ENCODE measurements at places on chromosomes 1 and 21.

- no peak for DNase-seq
Measured at GRCh38 chr1:100035214-100035613, 65.4 kb downstream of the SLC35A3 start.

GRCh38 chr1:63368131-63368530, 704 bp downstream of the ALG6 start:
- no peak for DNase-seq

- no peak for DNase-seq
Measured at GRCh38 chr1:37809942-37810341, 1.9 kb upstream of the YRDC start.

DNA sequence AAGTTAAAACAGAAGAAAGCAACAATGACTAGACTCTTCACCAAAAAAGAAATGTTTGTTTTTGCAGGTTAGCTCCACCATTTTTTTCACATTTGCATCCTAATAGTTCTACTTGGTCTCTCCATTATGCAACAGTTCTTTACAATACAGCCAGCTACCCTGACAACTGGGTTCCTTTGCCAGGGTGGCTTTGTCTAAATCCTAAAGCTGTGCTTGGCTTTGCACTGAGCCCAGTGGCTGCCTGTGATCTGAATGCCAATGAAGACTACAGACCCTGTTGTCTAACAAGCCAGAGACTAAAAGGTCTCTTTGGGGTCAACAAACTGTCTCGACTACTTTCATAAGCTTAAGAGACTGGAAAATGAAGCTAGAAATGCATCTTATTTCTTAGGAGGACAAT, 112.0 kb downstream of the AKT3 start:
- no peak for DNase-seq

DNA sequence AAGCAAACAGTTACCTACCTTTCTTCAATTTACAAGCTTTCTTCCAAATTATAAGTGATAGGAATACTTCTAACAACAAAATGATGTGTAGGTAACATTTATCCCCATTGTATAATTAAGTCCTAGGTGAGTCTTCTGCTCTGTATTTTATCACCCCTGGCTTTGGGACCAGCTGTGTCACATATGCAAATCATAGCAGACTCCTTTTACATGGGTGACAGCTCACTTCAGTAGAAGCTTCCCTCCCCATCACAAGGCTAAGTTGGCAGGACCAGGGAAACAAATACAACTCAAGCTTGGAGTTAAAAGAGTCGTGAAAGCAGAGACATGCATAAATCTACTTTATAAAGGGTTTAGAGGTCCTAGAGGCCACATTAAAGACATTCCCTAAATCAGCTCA, 121.1 kb upstream of the RUNX1 start:
- no peak for DNase-seq

DNA sequence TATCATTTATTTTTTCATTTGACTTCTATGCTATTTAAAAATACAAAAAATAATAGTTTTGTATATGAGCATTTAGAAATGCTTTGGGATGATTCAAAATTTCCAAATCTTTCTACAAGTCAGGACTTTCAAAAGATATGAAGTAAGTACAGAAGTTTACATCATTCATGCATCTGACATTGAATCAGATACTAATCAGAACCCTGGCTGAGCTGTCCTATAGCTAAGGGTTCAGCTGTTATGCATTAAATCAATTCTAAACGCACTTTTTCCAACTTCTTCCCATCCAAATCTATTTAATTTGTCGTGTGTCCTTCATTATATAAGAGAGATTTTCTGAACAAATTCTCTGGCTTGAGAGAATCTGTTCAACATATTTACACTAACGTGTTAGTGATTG, 779.4 kb downstream of the LTN1 start:
- DNase-seq, result no peak

DNA sequence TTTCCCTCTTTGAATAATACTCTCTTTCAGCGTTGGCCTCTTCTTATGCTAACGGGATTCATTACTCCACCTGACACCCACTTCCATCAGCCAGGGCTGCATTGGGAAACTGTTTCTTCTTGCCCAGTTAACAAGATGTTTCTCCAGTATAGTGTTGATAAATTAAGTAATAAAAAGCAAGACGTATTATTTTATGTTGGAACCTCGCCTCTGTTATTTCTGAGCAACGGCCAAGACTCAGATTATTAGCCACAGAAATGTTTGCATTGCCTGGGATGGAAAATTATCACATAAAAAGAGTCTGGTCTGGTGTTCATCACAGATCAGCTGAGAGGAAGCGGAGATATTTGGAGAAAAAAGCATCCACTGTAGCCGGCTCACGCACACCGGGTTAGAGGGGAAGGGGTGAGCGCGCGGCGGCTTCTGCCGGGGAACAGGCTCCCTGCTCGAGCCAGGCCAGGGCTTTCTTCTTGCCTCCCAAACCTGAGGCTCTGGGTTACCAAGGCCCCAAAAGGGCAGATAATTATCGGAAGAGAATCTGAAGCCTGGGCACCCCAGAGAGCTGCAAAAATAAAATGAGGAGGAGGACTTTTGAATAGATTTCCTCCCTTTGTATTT, 189.5 kb downstream of the PRDM16 start:
- no peak for DNase-seq

DNA sequence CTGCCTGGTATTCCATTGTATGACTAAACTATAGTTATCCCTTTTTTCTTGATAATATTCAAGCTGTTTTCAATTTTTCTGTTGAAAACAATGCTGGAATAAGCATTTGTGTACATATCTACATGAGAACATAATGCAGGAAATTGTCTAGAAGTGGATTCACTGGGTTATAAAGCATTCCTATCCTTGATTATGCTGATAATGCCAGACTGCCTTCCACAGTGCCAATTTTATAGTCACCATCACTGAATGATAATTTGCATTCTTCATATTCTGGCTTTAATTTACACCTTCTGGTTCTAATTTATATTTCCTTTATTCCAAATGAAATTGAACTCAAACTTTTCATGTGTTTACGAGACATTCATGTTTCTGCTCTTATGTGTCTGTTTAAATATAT, 651.0 kb upstream of the PLXNA2 start:
- no peak for DNase-seq

- DNase-seq, result no peak
Measured at GRCh38 chr1:17875171-17875881, 120.2 kb downstream of the ACTL8 start.

GRCh38 chr1:231216498-231216897, 24.5 kb upstream of the GNPAT start:
- peak; percentile 29 for DNase-seq

DNA sequence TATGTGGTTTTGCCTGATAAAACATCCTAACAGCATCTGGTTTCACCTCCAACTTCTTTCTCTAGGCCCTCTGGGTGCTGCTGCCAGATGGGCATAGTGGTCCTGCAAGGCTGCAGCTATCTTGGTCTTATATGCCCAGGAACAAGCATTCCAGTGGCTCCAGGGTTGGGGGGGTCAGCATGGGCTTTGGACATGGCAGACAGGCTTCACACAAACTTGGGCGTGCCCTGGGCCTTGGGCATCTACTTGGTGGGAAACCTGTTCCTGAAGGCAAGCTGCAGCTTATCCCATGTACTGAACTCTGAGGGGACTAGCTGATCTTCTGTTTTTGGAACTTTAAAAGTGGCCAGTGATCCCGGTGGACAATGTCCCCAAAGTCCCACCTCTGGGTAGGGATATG, 54.9 kb upstream of the ZNF678 start:
- DNase-seq, result no peak

DNA sequence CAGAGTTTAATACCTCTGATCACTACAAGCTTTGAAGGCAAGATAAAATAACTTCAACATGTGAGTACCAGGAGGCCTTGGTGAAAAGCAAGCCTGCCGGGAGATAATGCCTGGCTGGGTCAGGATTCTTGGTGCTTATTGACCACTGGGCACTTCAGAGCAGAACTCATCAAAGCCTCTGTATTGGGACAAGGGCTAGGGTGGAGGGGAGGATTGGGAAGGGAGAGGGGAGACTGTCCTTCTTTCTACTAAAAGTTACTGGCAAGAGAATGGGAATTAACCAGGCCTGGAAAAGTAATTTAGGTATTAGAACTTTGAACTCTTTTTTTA, 35.2 kb downstream of the NEK2 start:
- DNase-seq, result no peak

- no peak for DNase-seq
Measured at GRCh38 chr21:46319186-46319585, 4.5 kb downstream of the C21orf58 start.

- DNase-seq, result no peak
Measured at GRCh38 chr1:245079021-245079609, 75.7 kb upstream of the KIF26B start.

- DNase-seq, result no peak
Measured at GRCh38 chr1:207497941-207498340, 2.0 kb downstream of the CR1 start.

DNA sequence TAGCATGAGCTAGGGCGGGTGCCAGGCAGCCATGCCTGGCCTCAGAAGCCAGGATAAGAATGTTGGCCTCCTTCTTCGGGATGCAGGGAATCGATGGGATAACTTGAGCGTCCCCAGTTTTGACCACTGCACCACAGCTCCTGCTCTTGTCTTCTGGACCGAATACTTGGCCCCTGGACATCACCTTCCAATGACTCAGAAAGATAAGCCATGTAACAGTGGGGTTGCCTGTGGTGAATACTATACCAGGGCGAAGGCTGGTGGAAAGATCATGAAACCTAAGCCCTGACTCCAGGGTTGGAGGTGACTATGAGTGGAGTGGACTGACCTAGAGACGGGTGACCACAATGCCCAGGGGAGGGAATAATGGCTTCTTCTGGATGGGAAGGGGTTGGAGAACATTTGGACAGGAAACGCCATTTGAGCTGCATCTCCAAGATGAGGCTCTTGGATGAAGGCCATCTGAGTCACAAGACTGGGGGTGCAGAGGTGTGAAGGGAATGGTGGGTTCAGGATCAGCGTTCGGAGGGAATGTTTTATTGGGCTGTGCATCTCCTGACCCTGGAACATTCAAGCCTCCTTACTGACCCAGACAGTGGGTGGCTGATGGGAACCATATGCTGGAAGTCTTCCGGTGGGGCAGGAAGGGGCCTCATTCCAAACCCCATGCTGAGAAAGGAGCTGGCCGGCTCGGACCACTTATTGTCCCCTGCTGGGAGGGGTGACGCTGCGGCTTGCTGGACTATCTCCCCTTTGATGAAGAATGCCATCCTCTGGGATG, 18.5 kb upstream of the KCNE2 start:
- no peak for DNase-seq

- DNase-seq, result peak; percentile 91
Measured at GRCh38 chr21:38244885-38245869, 11.6 kb upstream of the KCNJ15 start.

DNA sequence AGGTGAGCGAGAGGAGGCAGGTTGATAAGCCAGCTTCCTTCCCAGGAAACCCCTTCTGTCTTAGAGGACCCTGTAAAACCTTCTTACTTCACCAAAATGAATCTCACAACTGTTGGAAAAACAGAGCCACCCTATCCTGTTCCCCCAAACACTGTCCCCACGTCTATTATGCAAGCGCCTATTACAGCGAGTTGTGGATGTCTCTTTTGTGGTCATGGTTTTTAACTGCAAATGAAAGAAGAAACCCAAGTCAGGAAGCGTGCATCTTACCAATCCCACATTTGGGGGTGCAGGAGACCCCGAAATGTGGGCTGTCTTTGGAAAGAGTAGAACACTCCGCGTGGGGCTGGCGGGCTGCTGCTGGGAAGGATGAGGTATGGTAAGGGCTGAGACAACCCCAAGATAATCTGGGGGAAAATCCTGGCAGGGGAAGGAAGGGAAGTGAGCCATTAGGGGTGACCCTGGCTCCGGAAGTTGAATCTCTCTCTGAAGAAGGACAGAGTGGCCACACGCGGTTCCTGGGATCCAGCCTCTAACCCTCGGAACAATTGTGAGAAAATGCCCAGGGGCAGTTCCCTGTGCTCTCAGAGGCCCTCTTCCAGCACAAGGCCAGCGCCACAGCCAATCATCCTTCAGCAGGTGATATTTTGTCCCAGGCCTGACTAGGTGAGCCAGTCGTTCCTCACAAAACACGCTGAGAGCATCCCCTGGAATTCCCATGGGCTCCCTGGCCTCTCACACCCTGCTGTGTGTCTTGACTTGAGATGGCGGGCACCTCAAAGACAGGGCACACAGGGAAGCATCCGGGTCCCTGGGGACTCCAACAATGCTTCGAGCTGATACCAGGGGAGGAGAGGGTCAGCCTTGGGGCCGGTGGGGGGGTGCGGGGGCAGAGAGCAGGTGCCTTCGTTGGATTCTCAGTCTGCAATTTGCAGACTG, 168.5 kb upstream of the IRF2BP2 start:
- DNase-seq, result no peak

GRCh38 chr1:207565546-207566468, 69.8 kb downstream of the CR1 start:
- no peak for DNase-seq

DNA sequence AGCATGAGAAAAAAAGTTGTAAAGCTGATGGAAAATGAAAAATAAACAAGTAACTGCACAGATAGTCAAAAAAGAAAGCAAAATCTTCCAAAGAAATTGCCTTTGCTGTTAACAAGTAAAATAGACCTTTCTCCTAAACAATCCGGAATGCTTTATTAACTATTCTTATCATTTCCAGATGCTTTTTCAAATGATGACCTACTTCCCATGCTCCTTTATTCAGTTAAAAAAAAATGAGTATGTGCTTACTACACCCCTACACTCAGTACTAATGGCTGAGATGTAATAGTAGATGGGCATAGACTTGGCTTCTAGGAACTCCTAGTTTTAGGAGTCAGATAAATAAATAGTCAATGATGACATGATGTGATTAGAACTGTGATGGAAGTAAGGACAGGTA, 108.5 kb downstream of the NIBAN1 start:
- DNase-seq, result no peak

DNA sequence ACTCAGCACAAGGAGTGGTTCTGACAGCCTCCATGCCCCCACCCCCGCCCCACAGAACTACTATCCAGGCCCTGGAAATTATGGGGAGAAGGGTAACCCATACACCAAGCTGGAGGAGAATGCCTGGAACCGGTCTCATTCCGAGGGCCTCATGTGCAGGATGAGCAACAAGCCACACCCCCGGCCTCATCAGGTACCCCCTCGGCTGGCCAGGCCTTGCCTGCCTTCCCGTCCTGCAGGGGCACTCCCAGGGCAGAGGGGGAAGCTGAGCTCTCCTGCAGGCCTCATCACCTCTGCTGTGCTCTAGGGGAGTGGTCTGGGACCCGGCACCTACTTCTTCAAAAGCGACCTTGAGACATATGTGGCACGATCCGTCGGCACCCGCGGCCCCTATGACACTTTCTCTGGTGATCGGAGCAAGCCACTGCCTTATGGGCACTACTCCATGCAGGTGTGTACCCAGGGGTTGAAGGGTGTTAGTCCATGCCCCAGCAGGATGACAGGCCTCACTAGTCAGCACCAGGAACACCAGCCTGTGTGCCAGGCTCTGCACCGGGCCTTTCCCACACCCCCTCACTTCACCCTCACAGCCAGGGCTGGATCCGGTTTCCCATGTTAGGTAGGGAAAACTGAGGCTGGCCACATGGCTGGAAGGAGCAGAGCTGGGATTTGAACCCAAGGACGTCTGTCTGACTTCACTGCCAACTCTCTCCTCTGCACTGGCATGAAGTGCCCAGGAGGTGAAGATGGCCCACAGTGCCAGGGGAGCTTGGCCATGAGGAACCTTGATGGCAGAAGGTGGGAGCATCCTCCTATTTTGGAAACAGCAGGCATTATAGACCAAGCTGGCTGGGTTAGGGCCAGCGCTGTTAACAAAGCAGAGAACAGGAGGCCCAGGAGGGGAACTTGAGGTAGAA, 10.9 kb upstream of the TTC22 start:
- DNase-seq, result no peak
